ENCODE measurements at places on chromosomes 2 and 18.
A peak's percentile ranks its signal among the peaks of the same experiment; 100 is the strongest.

GRCh38 chr2:19474128-19474527 lies 115.7 kb upstream of the OSR1 start:
- peak; percentile 28 for DNase-seq

DNA sequence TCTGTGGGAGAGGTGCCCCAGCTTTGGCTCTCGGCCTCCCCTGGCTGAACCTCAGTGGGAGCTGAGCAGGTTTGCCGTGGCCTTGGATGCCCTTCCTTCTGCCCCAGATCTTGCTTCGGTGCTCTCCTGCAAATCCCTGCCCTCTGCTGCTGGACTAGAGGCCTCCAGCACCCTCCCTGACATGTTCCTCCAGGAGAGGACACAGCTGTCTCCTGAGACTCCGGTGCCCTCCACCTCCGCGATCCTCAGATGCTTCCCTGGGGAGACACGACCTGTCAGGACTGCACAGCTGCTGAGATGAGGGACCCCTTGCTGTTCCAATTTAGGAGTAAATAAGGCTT lies 7.3 kb upstream of the NT5DC4 start:
- no peak for DNase-seq

DNA sequence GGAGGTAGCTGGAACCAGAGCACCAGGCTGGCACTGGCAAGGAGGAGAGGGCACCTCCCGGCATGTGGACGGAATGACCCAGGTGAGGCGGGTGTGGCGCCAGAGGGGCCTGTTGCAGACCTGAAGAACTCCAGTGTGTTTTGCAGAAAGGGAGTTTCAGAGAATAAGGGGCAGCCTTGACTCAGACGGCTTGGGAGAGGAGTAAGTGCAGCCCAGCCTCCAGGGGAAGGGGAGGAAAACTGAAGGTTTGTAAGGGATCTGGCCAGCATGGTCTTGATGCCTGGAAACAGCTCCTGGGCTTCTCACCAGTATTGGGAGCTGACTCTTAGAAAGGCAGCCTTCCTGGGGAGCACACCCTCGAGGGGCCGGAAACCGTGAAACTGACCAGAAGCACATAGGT lies 101.1 kb downstream of the AGAP1 start:
- no peak for DNase-seq

DNA sequence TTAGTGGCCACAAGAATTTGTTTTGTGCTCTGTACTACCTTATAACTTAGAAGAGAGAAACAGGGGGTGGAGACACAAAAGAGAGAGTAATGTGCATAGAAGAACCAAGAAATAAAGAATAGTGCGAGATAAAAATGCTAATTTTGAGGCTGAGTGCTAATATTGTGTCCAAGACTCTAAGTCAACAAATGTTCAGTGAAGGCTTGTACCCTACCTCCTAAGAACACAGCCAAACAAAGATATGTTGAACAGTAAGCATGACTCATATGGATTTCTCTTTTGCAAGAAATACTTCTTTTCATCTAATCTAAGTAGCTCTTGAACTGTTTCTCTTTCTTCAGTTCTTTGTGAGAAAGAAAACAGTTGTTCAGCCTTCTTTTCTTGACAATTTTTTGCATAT lies 45.2 kb downstream of the GAREM1 start:
- DNase-seq, result no peak

GRCh38 chr2:28356095-28356911 lies 36.4 kb upstream of the FOSL2 start:
- peak; percentile 26 for DNase-seq

GRCh38 chr2:153487448-153487847 lies 8.9 kb upstream of the RPRM start:
- DNase-seq, result no peak

DNA sequence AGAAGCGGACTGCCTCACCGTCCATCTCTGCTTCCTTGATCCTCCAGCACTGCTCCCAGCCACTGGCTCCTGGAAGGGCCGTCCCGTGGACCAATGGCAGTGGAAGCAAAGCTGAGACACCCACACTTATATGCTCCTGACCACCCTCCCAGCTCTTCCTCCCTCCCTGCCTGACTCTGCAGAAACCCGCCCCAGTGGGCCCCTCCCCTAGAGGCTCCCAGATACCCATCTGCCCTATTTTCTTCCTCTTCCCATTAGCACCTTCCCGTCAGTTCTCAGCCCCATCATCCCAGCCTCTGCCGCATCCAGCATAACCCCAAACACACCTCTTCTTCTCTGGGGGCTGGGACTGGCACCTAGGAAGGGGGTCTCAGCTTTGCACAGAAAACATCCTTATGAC lies at the start of gene CLEC4F:
Gene CLEC4F, minus strand, starts transcription at position 101 of the 400 bp plus-strand sequence. Its CDS starts 76 bp downstream, at position 25.
- no peak for DNase-seq

DNA sequence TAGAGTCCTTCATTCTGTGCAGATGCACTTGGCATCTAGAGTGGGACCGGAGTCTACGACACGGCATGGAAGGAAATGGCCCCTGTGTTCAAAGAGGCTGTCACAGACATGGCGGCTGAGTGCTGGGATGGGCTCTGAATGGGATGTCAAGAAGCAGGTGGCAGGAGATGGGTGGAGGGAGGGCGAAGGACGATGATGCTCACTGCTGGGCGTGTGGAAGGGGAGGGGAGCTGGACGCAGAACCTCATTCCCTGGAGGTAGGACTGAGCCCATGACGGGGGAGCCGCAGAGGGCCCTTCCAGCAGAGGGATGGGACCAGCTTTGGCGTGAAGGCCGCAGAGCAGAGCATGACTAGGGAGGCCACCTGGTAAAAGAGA lies 18.8 kb upstream of the ALPI start:
- no peak for DNase-seq

- DNase-seq, result no peak
Observed at GRCh38 chr2:112198780-112199179, 56.1 kb downstream of the ZC3H8 start.

- no peak for DNase-seq
Observed at GRCh38 chr2:69053416-69053965, 40.5 kb downstream of the ANTXR1 start.

DNA sequence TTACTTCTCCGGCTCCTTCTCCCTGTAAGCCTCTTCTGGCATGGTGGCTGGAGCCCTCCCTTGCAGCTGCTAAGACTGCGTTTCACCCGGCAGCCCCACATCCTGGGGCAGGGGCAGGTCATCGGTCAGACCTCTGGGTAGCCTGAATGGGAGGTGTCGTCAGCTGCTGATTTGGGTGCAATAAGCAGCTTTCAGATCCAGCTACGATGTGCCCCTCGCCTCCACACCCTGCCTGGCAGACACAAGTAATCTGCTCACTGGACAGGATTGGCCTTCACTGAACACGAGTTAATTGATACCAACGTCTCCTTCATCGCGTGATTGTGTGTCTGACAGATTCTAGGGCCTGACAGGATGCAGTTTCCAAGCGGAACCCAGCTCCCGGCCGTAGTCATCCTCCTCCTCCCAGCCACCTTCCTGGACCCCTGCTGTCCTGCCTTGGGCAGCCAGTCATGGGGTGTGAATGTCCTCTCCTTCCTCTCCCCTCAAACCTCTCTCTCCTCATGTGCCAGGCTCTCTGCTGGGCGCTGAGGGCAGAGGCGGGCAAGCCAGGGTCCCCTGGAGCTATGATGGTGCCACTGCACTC lies 18.9 kb upstream of the PDIA6 start:
- no peak for DNase-seq

GRCh38 chr2:190766595-190766994 lies 114.0 kb upstream of the GLS start:
- DNase-seq, result no peak

DNA sequence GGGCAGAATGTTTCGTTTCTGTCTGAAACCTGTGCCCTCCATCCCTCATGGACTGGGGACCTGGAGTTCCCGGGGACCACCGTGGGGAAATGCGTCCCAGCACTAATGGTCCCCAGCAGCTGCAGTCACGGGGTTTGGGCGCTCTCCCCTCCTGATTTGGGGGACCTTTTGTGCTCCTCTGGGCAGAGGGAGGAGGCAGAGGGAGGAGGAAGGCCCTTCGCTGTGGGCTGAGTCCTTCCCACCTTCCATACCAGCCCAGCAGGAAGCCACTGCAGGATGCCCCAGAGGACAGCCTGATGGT lies 3.2 kb downstream of the GPR35 start:
- no peak for DNase-seq

- DNase-seq, result no peak
Observed at GRCh38 chr2:114472246-114472645, 29.8 kb downstream of the DPP10 start.

- no peak for DNase-seq
Observed at GRCh38 chr18:61628085-61628484, 264.7 kb downstream of the RNF152 start.

- DNase-seq, result no peak
Observed at GRCh38 chr2:101540518-101540917, 65.6 kb upstream of the RFX8 start.

GRCh38 chr2:69177785-69178636 lies 165.0 kb downstream of the ANTXR1 start:
- no peak for DNase-seq

DNA sequence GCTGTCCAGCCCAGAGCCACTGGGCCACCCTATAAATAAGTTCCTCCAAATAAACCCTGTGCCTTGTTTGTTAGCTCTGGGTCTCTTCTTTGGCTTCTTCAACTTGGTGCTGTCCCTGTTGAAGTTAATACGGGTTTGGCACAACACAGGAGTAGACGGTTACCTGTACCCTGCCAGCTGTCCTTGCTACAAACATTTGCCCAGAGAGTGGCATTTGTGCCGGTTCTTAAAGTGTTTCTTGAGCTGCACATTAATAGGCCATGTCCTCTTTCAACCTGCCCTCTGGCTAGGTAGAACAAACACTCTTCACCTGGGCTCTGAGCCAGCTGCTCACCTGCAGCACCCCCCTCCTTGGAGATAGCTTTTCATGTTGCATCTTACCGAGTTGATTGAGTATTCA lies 139.2 kb downstream of the NEDD4L start:
- no peak for DNase-seq

GRCh38 chr2:144514616-144515091 lies 5.3 kb downstream of the ZEB2 start:
- DNase-seq, result no peak

GRCh38 chr18:38369772-38370690 lies 804.4 kb upstream of the CELF4 start:
- no peak for DNase-seq

GRCh38 chr2:218875692-218876246 lies 4.9 kb upstream of the WNT10A start:
- DNase-seq, result no peak
